Jurkat, Clone E6-1 (cell line): ENCODE measurements at places on chromosomes 6 and 20.

- peak; percentile 45 for DNase-seq
Observed at GRCh38 chr6:150395388-150396009, 26.7 kb downstream of the IYD start.

- DNase-seq = no peak
Observed at GRCh38 chr20:8313073-8313472, 181.0 kb downstream of the PLCB1 start.

DNA sequence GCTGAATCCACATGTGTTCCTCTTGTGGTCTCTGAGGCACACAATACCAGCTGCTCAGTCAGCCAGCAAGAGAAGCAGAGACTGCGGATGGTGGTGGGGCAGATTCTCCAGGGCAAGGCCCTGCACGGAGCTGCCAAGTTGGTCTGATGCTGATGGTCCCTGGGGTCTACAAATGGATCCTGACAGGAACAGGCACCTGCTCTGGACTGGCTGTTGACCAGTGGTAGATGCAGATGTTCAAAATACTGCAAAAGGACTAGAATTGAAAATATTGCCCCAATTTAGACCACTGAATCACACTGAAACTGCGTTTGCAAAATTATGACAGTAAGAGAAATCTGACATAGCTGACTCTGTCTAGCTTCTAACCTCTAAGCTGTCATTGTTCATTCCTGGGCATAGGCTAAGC lies 29.6 kb upstream of the TUBB2A start:
- DNase-seq = no peak

DNA sequence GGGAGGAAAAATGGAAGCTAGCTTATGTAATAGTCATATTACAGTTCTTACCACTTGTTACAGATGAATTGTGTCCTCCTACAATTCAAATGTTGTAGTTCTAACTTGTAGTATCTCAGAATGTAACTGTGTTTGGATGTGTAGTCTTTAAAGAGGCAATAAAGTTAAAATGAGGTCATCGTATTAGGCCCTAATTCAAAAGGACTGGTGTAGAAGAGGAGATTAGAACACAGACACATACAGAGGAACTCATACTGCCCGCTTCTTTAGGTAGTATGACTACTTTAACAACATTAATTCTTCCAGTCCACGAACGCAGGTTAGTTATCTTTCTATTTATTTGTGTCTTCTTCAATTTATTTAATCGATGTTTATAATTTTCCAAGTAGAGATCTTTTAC lies 46.5 kb upstream of the TPD52L1 start:
- DNase-seq = no peak

DNA sequence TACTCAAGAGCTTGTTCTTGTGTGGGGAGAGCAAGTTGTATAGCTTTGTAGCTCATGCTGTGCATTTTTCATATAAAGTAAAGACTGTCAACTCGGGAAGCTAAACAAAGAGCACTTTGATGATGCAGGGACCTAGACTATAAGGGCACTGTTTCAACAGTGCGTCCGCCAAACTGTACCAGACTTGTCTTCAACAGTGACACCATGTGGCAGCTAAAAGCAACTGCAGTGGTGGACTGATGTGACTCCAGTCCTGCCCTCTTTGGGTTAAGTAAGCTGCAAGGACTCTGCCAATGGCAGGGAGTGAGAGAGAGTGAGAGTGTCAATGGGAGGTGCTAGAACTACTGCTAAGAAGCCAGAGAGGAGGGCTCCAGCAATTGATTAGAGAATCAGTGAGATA lies 48.1 kb upstream of the MC3R start:
- DNase-seq = peak; percentile 9

- no peak for DNase-seq
Observed at GRCh38 chr6:47235964-47236760, 73.5 kb downstream of the TNFRSF21 start.

DNA sequence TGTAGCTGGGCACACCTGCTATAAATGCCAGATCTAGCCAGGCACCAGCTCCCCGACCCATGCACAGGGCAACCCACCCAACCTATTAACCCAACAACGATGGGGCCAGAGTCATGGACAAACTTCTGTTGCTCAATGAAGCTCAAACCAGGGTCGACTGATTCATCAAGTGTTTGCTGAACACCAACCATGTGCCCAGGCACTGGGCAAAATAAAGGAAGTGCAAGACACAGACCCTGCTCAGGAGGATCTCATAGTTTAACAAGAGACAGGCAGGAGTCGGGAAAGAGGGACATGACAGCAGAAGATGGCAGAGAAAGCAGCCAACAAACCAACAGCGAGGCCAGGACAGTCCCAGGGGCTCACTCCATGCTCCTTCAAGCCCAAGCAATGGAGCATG lies 18.8 kb downstream of the KCNK5 start:
- no peak for DNase-seq

DNA sequence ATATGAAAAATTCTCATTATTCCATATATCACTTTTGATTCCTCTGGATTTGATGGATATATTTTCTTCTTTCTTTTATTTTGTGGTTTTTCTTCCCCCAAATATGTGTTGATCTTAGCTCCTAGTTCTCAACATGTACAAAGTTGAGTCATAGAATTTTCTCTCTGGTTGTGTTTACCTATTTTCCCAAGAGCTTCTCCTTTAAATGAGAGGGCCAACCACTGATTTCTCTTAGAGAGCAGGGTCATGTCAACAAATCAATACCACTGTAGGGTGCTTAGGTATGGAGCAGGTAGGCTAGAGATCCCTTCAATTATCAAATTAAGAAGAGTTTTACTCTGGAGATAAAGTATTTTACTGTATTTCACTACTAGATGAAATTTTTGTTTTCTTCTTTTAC lies 145.7 kb downstream of the BMP5 start:
- DNase-seq = no peak

- DNase-seq = peak; percentile 83
Observed at GRCh38 chr6:44072959-44073611, 54.2 kb downstream of the MRPL14 start.

DNA sequence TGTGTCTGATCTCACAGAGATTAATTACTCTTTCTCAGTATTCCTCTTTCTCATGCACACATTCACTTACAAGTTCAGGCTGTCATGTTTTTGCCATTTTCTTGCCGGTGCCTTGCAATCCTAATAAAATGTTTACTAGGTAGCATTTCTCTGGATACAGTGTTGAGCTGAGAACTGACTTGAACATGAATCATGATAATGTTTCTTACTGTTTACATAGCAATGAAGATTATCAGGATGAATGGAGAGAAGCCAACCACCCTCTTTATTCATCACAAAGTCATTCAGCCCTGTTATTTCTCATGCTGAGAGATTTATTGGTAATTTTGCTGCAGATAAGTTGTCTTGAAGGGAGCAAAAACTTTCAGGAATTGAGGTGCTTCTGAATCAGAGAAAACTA lies 185.5 kb upstream of the ECI2 start:
- no peak for DNase-seq

- DNase-seq = no peak
Observed at GRCh38 chr6:43921039-43921438, 151.0 kb downstream of the VEGFA start.

DNA sequence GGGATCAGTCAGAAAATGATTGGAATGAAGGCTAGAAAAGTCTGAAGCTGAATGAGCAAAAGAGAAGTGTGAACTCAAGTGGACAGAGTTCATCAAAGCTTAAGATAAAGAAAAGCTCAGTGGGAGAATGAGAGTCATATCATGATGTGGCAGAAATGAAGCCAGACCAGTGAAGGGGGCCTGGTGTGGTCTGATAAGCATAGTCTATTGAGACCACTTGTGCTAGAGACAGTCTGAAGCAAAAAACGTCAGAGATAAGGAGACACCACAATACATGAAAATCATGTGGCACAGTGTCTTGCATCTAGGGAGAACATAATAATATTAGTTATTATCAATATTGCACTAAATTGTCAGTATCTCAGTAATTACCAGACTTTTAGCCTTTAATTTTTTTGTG lies 601.5 kb downstream of the UTRN start:
- no peak for DNase-seq

DNA sequence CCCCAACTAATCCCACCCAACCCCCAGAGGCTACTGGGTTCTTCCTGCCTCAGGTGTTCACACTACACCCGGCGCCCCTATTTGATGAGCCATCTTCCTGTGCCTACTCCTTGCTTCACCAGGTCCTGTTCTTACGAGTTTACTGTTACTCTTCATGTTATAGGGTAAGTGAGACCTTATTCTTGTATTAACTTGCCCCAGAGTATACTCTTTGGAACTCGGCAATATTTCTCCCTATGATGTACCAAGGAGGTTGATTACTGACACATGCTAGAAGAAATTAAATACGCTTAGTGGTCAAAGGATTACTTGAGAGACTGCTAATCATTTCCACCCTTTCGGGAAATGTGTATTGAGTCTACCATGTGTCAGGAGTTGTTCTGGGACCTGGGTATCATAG lies 8.9 kb downstream of the RING1 start:
- no peak for DNase-seq

- DNase-seq = no peak
Observed at GRCh38 chr20:44582311-44583025, at the start of gene PKIG. Gene PKIG (plus strand): TSS chr20:44582579. CDS start chr20:44614557, 31,978 bp downstream.

- no peak for DNase-seq
Observed at GRCh38 chr6:44534291-44534690, 146.8 kb downstream of the CDC5L start.

GRCh38 chr6:21201637-21202350 lies 391.8 kb upstream of the SOX4 start:
- DNase-seq = no peak

DNA sequence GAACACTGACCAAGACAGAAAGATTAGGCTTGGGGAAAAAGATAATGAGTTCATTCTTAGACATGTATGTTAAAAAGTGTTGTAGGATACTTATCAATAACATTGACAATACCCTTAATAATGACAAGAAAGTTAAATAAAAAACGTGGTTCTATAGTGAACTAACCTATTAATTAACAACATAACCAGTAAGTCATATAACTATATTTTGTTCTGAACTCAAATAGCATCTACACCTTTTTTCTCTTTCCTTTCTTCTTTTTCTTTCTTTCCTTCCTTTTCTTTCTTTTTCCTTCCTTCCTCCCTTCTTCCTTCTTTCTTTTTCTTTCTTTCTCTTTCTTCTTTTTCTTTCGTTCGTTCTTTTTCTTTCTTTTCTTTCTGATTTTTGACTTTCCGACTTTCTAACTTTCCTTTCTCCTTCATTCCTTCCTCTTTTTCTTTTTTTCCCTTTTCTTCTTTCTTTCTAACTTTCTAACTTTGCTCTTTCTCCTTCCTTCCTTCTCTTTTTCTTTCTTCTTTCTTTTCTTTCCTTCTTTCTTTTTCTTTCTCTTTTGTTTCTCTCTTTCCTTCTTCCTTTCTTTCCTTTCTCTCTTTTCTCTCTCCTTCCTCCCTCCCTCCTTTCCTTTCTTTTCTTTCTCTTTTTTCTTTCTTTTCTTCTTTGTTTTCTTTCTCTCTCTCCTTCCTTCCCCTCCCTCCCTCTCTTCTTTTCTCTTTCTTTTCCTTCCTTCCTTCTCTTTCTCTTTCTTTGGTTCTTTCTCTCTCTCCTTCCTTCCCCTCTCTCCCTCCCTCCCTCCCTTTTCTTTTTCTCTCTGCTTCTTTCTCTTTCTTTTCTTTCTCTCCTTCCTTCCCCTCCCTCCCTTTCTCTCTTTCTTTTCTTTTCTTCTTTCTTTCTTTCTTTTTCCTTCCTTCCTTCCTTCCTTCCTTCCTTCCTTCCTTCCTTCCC lies 24.6 kb downstream of the PRSS35 start:
- no peak for DNase-seq

- DNase-seq = no peak
Observed at GRCh38 chr6:167828325-167828956, 1.7 kb downstream of the AFDN start.

DNA sequence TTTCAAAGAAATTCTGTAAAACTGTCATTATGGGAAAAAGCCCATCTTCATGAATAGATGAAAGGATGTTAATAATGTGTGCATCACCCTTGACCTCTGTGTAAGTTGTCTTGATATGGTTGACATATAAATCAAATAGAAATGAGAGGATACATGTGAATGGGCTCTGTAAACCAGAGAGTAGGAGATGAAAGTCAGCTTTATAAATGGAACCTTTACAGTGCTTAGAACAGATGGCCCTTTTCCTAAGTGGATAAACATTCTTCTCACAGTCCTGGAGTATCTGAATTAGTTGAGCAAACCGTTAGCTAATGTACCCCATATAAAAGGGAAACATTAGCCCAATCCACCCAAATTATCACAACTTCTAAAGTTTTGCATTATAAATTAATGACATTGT lies 57.5 kb downstream of the MYLK4 start:
- no peak for DNase-seq

DNA sequence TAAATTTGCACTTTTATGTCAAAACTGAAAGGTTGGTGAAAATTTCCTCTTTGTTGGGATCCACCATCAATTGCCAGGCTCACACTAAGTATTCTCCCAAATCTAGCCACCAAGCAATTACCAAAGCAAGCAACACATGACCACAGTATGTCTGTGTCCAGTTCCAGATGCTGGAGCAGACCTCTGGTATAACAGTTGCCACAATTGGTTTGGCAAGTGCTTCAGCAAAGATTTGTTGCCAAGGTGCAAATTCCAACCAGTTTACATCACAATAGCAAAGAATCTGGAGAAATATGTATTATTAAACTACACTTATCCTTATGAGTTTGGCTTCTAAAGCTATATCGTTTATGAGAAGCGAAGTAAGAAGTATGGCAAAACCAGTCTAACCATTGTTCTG lies 6.4 kb downstream of the GTF2H5 start:
- DNase-seq = no peak
